Osteocyte (in vitro differentiated cells): ENCODE measurements at places on chromosomes 2 and 18. TPM values are rescaled to one million over a fixed set of nuclear protein-coding genes. Genes with fewer than 3 reads are reported as not detected.

ST6GAL2 gene
- total RNA-seq, result 132 and 139 TPM in 2 replicates

REG3A gene
- total RNA-seq, result not detected in 2 replicates

PLB1 gene
- 0.60 and 0.64 TPM in 2 replicates for total RNA-seq

LPIN2 gene
- total RNA-seq, result 34.8 and 36.9 TPM in 2 replicates

FIGN gene
- 35.3 and 37.7 TPM in 2 replicates for total RNA-seq

SAG gene
- not detected in 2 replicates for total RNA-seq

NXPH2 gene
- total RNA-seq, result not detected in 2 replicates

RBM44 gene
- 0.46 and 0.63 TPM in 2 replicates for total RNA-seq

FHL2 gene
- 76.8 and 78.7 TPM in 2 replicates for total RNA-seq

IL36A gene
- total RNA-seq, result not detected in 2 replicates

DNA sequence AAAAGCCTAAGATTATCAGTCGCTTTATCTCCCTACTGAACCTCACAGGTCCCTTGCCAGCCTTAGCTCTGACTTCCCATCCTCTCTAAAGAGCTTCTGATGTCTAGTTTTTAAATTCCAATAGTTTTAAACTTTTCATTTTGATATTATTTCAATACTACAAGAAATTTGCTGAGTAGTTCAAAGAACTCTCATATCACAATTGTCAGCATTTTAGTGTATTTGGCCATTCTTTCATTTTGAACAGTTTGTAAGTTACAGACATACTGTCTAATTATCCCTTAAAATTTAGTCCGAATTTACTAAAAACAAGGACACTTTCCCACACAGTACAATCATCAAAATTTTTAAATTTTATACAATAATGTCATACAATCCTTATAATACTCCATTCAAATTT, 666.8 kb upstream of the SETBP1 start:
- no peak overlapping the region for H3K4me3 ChIP-seq
- peaks cover 5% of the 10 kb centered on the region for H3K4me1 ChIP-seq
- no peak overlapping the region for H3K27ac ChIP-seq

GRCh38 chr2:156466739-156467405, 30.7 kb downstream of the GPD2 start:
- H3K36me3 ChIP-seq, result no peaks in the 10 kb centered on the region
- H3K4me1 ChIP-seq, result peaks cover 46% of the 10 kb centered on the region
- peak overlapping the region; percentile 86 for H3K27ac ChIP-seq
- no peak for DNase-seq
- H3K4me3 ChIP-seq, result peak overlapping the region; percentile 46

- no peaks in the 10 kb centered on the region for H3K4me1 ChIP-seq
- H3K27me3 ChIP-seq, result no peaks in the 10 kb centered on the region
- no peak overlapping the region for H3K27ac ChIP-seq
- no peak for DNase-seq
- no peak overlapping the region for H3K4me3 ChIP-seq
Measured at GRCh38 chr18:51480407-51481261, 283.2 kb upstream of the MEX3C start.

GRCh38 chr18:23380001-23380550, 73.0 kb upstream of the RIOK3 start:
- no peak overlapping the region for H3K4me3 ChIP-seq
- H3K36me3 ChIP-seq, result peaks cover 5% of the 10 kb centered on the region
- no peak for DNase-seq
- peak overlapping the region; percentile 75 for H3K27ac ChIP-seq
- H3K4me1 ChIP-seq, result peaks cover 35% of the 10 kb centered on the region

- peaks cover 7% of the 10 kb centered on the region for H3K36me3 ChIP-seq
- no peak overlapping the region for H3K4me3 ChIP-seq
- DNase-seq, result no peak
- H3K4me1 ChIP-seq, result peaks cover 41% of the 10 kb centered on the region
- H3K27ac ChIP-seq, result no peak overlapping the region
Measured at GRCh38 chr2:119245076-119245840, 21.6 kb downstream of the STEAP3 start.

DNA sequence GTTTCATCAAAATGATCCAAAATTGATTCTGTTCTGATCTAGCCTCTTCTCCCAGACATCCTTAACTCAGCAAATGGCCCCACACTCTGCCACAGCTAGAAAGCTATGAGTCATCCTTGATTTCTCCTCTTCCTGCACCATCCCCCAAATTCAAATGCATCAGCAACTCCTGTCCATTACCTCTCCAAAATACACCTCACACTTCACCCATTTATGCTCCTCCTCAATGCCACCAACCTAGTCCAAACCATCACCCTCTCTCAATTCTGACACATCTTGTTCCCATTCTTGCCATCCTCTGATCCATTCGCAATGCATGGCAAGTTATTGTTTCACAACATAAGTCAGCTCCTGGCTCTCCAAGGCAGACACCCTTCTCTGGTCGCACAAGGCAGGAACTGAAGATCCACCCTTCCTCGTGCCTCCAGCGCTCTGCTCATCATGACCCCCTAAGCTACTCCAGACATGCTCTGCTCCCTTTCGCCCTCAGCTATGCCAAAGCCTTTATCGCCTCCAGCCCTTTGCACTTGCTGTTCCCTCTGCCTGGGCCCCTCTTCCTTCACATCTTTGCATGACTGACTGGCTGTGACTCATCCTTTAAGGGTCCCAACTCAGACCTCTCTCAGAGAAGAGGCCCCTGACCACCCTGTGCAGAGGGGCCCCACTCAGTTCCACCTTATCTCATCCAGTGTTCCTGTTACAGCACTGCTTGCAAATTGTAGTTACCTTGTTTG, 83.6 kb downstream of the MREG start:
- peaks cover 22% of the 10 kb centered on the region for H3K4me1 ChIP-seq
- no peaks in the 10 kb centered on the region for H3K36me3 ChIP-seq
- no peak overlapping the region for H3K4me3 ChIP-seq
- no peak for DNase-seq
- no peaks in the 10 kb centered on the region for H3K27me3 ChIP-seq

GRCh38 chr2:189406586-189407233, 34.6 kb upstream of the WDR75 start:
- H3K27ac ChIP-seq, result peak overlapping the region; percentile 94
- peak overlapping the region; percentile 19 for H3K4me3 ChIP-seq
- no peaks in the 10 kb centered on the region for H3K27me3 ChIP-seq

- H3K27ac ChIP-seq, result no peak overlapping the region
- peaks cover 7% of the 10 kb centered on the region for H3K4me1 ChIP-seq
- DNase-seq, result no peak
- no peaks in the 10 kb centered on the region for H3K27me3 ChIP-seq
Measured at GRCh38 chr18:2442726-2443275, 128.5 kb downstream of the METTL4 start.

- H3K27me3 ChIP-seq, result no peaks in the 10 kb centered on the region
- H3K4me3 ChIP-seq, result no peak overlapping the region
- no peak for DNase-seq
- peaks cover 6% of the 10 kb centered on the region for H3K36me3 ChIP-seq
- H3K27ac ChIP-seq, result no peak overlapping the region
Measured at GRCh38 chr2:109595644-109596043, 18.1 kb downstream of the SEPTIN10 start.

GRCh38 chr2:149782572-149782971, 195.0 kb upstream of the MMADHC start:
- peaks cover 2% of the 10 kb centered on the region for H3K27me3 ChIP-seq
- no peaks in the 10 kb centered on the region for H3K4me1 ChIP-seq
- peaks cover 5% of the 10 kb centered on the region for H3K36me3 ChIP-seq
- DNase-seq, result no peak
- H3K4me3 ChIP-seq, result no peak overlapping the region

- no peak overlapping the region for H3K4me3 ChIP-seq
- no peaks in the 10 kb centered on the region for H3K27me3 ChIP-seq
- no peak for DNase-seq
Measured at GRCh38 chr2:5026571-5027234, 665.5 kb upstream of the SOX11 start.

GRCh38 chr18:71986351-71987050, 557.6 kb downstream of the CBLN2 start:
- no peak overlapping the region for H3K4me3 ChIP-seq
- no peak overlapping the region for H3K27ac ChIP-seq
- no peaks in the 10 kb centered on the region for H3K36me3 ChIP-seq
- H3K27me3 ChIP-seq, result no peaks in the 10 kb centered on the region
- no peaks in the 10 kb centered on the region for H3K4me1 ChIP-seq

DNA sequence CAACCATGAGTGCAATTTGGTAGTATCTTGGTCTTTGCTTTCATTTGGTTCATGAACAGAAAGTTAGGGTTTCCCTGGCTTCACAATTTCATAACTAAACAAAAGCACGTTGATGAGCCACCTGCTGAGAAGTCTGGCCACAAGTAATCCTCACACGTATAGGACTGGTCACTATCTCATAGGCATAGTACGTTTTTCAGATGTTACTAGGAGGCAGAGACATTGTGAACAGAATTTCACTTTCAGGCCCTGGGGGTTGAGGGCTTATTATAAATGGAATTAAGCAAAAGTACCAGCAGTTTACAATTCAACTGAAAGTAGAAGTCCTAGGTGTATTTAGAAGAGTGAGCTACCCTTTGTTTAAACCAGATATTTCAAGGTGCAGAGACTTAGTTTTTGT, 277.1 kb downstream of the ALPK2 start:
- no peaks in the 10 kb centered on the region for H3K27me3 ChIP-seq
- H3K4me3 ChIP-seq, result no peak overlapping the region
- H3K4me1 ChIP-seq, result no peaks in the 10 kb centered on the region
- DNase-seq, result no peak

DNA sequence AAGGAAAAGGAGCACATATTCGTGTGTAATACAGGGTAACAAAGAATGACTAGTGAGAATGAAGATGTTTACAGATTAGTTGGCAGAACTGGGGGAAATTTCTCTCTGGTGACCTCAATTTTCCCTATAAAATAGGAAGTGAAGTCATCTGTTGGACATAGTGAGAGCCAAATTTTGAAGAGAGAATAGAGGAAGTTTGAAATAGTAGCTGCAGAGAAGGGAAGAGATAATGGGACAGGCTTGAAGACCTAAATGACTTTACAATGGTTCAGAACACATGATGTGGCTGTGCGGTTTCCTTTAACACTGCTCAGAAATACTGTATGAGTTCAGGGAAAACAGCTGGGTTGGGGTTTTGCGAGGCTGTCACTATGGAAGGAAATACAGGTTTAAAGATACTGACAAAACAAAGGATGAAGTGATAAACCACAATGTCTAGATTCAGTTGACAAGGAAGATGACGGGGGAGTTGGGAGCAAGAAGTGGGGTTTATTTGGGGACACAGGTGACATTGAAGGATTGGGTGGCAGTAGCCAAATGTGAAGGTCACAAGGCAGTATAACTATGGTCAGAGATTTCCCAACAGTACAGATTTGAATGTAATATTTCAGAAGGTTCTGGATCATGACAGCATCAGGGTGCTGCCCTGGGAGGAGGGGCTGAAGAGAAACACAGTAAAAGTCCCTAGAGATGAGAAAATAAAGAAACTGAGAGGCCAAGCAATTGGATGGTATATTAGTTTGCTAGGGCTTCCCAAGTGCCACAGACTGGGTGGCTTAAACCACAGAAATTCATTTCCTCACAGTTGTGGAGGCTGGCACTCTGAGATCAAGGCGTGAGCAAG, 82.6 kb upstream of the TANK start:
- no peaks in the 10 kb centered on the region for H3K27me3 ChIP-seq
- DNase-seq, result no peak
- no peaks in the 10 kb centered on the region for H3K4me1 ChIP-seq
- no peak overlapping the region for H3K4me3 ChIP-seq
- no peak overlapping the region for H3K27ac ChIP-seq
- H3K36me3 ChIP-seq, result no peaks in the 10 kb centered on the region

- no peak for DNase-seq
- no peaks in the 10 kb centered on the region for H3K27me3 ChIP-seq
- peaks cover 5% of the 10 kb centered on the region for H3K36me3 ChIP-seq
- peaks cover 2% of the 10 kb centered on the region for H3K4me1 ChIP-seq
Measured at GRCh38 chr2:96842600-96842999, 1.2 kb downstream of the ANKRD23 start.

DNA sequence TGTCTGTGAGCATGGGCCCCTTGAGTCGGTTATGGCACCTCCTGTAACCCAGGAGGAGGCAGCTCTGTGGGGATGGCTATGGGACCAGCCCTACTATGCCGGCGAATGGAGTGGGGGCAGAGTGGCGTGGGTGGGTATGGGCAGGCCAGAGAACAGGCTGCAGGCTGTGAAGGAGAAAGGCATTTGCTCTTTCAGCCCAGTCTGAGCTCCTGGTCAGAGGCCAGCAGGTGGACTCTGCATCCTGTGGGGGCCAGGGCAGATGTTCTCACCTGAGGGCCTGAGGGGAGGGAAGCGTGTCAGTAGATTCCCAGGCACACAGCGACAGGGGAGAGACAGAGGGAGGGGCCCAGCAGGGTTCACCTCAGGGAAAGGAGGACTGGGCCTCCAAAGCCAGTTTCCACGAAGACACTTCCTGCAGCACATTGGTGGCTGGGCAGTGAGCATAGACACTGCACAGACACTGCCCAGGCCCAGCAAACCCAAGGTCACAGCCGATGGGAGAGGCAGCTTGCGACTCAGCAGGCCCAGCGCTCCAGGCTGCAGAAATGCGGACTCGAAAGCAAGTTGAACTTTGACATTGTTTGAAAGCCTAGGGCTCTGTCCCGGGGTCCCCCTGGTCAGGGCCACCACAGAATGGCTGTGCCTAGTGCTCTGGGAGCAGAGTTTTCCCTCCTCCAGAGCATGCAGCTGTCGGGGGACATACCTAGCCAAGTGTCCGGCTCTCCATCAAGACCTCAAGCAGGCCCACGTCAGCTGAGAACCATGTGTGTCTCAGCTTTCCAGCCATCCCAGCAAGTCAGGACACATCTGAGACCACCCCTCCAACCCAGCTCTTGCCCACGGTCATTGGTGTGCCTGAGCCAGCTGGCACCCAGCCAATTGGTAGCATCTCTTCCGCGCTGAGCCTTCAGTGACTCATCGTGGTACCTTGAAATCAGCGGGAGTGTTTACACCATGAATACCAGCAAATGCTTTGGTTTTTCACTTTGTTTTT, 53.8 kb downstream of the TGOLN2 start:
- no peak overlapping the region for H3K4me3 ChIP-seq
- peaks cover 52% of the 10 kb centered on the region for H3K4me1 ChIP-seq
- peak overlapping the region; percentile 71 for H3K27ac ChIP-seq
- H3K27me3 ChIP-seq, result no peaks in the 10 kb centered on the region

DNA sequence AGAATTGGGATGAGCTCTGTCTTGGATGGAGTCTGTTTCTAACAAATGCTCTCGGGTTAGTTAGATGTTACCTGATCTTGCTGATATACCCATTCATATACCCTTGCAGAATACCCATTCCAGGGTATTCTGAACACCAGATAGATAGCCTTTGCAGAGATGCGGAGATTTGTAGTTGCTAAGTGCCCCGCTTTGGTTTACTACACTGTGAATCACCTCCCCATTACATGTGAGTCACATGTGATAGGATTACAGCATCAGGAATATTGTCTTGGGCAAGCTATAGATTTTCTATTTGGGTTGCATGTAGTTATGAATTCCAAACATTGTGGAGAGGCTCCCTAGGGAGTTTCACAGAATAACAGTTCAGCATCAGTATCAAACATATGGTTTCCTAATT, 3.8 kb downstream of the VSNL1 start:
- no peaks in the 10 kb centered on the region for H3K36me3 ChIP-seq
- DNase-seq, result no peak
- H3K4me3 ChIP-seq, result no peak overlapping the region
- H3K27me3 ChIP-seq, result peaks cover 68% of the 10 kb centered on the region

DNA sequence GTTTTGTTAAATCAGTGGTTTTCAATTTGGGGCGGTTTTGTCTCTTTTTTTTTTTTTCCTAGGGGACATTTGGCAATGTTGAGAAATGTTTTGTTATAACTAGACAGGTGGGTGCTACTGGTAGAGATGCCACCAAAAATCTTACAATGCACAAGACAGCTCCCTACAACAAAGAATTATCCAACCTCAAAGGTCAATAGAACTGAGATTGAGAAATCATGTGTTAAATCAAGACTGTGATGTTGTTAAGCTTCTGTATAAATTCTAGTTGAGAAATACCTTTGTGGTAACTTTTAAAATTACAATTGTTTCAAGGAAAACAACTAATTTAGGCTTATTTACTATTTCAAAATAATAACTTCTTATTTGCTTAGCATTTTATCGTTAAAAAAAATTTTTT, 9.4 kb upstream of the SPOPL start:
- no peak overlapping the region for H3K4me3 ChIP-seq
- DNase-seq, result no peak
- H3K27ac ChIP-seq, result no peak overlapping the region
- no peaks in the 10 kb centered on the region for H3K27me3 ChIP-seq
- H3K4me1 ChIP-seq, result no peaks in the 10 kb centered on the region
